Activated T-cell treated with anti-CD3 and anti-CD28 coated beads, Interleukin-2, amount 50 U/mL, for 1 hour (primary cell): ENCODE measurements at places on chromosomes 11 and 22.
A peak's percentile ranks its signal among the peaks of the same experiment; 100 is the strongest.

DNA sequence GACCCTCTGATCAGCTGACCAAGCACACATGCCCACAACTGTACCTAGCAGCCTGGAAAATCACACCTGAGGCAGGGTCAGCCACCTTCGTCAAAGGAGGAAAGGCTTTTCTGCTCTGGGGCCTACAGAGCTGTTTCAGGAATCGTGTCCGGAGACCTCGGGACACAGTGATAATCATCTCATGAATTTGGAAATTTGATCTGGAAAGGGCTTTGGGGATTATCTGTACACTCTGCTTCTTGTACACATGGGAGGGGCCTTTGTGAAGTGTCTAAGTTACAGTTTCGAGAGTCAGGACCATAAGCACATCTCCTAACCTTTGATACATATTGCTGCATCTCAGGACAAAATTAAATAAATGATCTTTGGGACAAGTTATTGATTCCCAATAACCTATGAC lies 1421.2 kb upstream of the TENM4 start:
- DNase-seq = no peak

DNA sequence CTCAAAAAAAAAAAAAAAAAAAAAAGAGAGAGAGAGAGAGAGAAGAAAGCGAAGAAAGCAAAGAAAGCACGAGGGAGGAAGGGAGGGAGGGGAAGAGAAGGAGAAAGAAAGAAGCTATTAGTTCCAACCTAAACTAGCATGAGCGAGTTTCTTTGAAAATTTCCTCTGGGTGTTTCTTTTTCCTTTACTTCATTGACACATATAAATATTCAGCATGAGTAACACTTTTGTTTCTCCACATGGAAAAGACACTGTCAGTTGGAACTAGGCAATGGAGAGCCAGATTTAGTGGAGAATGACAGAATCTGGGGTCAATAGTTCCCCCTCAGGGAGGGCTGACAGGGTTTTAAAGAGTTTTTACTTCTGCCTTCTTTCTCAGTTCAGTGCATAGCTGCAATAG lies 257.4 kb downstream of the DDX10 start:
- DNase-seq = no peak

- DNase-seq = no peak
Observed at GRCh38 chr22:45896964-45897538, 79.9 kb downstream of the WNT7B start.

DNA sequence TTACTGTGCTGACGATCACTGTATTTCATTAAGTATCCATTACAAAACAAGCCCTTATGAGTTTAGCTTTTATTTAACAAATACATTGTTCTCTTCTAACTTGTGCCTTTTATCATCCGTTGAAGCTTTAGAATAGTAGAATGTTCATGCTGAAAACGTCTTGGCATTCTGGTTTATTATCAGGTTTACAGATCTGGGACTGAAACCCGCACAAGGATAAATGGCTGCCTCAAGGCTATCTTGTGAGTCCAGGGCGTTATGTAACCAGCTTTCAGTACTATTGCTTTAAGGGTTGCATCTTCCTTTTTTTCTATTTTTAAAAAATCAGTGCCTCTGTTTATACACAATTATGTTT lies 66.6 kb upstream of the PRODH start:
- DNase-seq = no peak

- DNase-seq = no peak
Observed at GRCh38 chr11:57097149-57097548, 84.6 kb upstream of the LRRC55 start.

DNA sequence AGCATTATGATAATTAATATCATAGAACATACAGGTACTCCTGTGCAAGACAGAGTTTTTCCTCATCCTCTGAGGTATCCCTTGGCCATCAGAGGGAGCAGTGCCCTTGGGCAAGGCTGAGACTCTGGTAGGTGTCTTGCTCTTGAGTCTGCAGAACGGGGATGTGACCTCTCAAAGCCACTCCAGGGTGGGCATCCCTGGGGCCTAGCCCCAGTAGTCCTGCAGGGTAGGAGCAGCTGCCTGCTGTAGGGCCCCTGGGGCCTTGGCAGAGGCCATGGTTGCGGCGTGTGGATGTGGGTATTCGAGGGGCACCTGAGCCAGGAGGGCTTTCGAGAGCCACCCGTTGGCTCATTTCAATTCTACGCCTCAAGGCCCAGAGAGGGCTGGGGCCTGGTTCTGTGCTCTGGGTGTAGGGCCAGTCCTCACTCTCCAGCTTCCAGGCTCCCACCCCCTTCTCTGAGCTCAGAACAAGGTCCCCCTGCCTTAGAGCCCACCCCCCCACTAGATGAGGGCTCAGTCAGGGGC lies 7.7 kb upstream of the OMP start:
- no peak for DNase-seq

DNA sequence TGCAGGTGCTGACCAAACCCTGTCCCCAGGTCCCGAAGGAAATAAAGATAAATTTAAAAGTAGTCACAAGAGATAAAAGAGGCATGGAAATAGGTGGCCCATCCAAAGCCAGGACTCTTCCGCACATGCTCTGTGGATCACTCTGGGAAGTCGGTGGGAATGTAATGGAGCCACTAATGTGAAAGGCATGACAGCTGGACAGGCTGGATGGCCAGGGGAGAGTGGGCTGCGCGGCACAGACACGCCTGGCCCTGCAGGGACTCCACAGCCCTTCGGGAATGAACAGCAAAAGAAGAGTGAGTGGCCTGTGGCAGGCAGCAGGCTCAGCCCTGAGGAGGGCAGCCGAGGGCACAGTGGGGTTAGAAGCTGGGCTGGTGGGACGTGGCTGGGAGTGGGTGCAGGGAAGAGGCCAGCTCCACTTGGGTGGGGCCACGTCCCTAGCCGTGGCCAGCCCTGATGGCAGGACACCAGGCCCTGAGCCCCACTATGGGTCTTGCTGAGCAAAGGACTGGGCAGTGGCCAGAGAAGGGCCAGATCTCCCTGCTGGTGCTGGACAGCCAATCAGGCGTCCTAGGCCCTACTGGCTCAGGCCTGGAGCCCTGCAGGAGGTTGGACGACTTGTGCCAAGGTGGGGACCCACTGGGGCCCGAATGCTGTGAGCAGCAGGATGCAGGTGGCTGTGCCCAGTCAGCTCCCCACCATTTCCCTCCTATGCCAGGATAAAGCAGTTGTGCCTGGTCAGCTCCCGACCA lies 31.3 kb upstream of the GNB1L start:
- no peak for DNase-seq

DNA sequence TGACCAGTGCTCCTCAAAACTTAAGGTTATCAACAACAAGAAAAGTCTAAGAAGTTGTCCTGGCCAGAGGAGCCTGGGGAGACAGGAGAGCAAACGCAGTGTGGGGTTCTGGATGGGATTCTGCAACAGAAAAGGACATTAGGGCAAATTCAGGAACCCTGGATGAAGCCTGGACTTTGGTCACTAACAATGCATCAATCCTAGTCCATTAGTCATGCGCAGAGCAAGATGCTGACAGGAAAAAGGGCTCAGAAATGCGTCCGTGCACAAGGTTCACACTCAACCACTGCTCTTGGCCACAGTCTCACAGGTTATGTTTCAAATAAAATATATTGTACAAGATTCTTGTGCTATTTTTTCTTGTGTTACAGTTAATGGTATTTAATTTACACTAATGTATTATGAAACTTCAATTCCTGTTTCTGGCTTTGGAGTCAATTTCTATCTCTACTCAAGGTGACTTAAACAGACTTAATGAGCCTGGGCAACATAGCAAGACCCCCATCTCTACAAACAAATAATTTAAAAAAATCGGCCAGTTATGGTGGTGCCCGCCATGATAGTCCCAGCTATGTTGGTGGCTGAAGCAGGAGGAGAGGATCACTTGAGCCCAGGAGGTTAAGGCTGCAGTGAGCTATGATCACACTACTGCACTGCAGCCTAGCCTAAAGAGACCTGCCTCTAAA lies 13.6 kb downstream of the GNB1L start:
- DNase-seq = no peak

- DNase-seq = no peak
Observed at GRCh38 chr11:107268977-107269376, 188.6 kb downstream of the CWF19L2 start.

GRCh38 chr11:87173185-87174039 lies 135.7 kb downstream of the TMEM135 start:
- no peak for DNase-seq

- no peak for DNase-seq
Observed at GRCh38 chr11:1521382-1522080, 35.0 kb upstream of the MOB2 start.

- no peak for DNase-seq
Observed at GRCh38 chr11:47257517-47258316, at the start of gene NR1H3. NR1H3 (plus strand) TSS chr11:47257996; CDS start chr11:47259217, 1,221 bp downstream.

DNA sequence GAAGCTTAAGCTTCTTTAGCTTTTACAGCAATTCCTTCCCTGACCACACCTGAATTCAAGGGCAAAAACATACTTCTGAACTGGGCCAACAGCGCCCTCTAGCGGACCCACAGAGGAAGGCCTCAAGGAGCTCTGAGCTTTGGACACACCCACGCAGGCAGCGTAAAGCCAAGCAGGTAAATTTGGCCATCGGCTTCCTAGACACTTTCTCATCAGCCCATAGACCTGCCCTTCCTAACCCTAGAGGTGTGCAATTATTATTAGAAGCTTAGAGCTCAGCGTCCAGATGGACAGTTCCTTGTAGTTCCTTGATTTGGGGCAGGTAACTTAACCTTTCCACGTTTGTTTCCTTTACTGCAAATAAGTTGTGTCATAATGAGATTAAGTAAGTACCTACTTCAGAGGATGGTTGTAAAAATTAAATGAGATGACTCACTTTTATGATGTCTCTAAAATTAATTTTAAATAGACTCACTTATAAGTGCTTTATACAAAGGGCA lies 25.7 kb upstream of the HMGXB4 start:
- DNase-seq = peak; percentile 71

- DNase-seq = no peak
Observed at GRCh38 chr11:78801161-78801884, 226.7 kb upstream of the NARS2 start.

GRCh38 chr22:37690901-37691504 lies 4.9 kb downstream of the NOL12 start:
- DNase-seq = no peak

GRCh38 chr11:119688356-119688755 lies 40.6 kb downstream of the NECTIN1 start:
- DNase-seq = no peak

- DNase-seq = no peak
Observed at GRCh38 chr11:87252869-87253268, 215.1 kb downstream of the TMEM135 start.

DNA sequence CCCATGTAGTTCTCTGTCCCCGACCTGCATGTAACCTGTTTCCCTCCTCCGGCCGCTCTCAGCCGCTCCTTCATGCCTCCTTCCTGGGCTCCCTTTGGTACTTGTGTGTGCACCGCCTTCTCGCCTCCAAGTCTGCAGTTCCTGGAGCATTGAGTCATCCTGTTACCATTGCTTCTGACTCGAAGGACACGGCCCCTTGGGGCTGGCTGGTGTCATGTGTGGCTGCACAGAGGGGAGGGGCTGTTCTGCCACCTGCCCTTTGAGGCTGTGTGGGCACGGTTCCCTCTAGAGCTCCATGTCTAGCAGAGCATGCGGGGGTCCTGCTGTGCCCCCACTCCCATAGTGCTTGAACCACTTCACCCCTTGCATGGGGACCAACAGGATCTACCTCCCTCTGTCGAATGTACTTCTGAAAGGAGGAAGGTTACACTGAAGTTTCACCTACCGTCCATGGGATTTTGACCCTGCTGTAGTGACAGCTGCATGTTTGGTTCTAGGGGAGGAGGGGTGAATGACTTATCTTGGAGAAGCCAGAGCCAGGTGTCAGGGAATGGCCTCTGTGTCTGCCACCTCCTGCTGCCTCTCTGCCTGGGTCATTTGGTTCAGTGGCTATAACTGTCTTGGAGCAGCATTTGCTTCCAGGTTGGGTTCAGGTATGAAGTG lies 39.6 kb downstream of the BCR start:
- peak; percentile 59 for DNase-seq

- peak; percentile 21 for DNase-seq
Observed at GRCh38 chr11:94325681-94326080, 21.3 kb downstream of the IZUMO1R start.

DNA sequence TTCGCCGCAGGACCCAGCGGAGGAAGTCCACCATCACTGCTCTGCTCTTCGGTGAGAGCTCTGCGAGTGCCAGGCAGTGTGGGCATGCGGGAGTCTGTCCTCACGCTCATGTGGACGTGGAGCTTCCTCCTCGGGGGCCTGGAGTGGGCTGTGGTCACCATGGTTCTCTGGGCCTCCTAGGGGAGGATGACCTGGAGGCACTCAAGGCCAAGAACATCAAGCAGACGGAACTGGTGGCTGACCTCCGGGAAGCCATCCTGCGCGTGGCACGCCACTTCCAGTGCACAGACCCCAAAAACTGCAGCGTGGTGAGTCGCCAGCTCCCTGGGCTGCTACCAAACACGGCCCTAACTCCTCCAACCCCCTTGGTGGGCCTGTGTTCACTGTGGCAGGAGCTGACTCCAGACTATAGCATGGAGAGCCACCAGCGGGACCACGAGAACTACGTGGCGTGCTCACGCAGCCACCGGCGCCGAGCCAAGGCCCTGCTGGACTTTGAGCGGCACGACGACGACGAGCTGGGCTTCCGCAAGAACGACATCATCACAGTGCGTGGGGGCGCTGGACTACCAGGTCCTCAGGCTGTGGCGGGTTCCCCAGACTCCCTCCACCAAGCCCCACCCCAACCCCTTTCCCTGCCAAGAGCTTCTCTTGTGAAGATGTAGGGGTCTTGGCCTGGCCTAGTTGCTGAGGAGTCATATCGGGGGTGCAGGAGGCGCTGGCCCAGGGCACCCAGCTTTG lies 36.8 kb downstream of the SGSM3 start:
- no peak for DNase-seq

DNA sequence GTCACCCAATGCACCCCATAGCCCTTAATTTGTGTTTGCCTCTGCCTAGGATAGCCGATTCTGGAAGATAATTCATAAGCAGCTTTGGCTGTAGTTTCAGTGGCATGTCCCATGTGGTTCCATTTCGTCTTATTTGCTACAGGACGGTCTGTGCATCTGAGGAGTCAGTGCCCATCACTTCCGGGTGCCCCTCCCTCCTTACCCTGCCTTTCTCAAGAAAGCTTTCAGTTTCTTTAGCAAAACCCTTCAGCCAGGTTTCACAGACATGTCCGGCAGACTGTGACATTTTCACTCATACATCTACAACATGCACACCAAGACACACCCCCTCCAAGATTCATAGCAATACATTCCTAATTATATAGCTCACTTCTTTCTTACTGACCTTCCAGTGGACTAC lies 14.3 kb downstream of the TP53AIP1 start:
- DNase-seq = no peak

- DNase-seq = no peak
Observed at GRCh38 chr11:68380786-68381622, 68.6 kb downstream of the LRP5 start.

DNA sequence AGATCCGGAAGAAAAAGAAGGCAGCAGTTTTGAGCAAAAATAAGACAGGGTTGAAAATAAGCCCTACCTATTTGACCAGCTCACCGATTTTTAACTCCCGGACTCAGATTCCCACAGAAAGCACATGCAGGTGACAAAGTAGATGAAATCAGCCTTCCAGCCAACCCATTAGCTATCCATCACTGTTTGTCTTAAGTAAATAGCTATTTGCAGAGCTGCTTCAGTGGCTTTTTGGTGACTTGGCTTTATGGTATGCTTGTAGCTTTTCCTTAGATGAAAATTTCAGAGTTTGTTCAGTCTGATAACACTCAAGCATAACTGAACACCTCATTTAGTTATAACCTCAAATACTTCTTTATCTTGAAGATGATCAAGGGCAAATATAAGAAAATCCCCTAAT lies 192.6 kb downstream of the HIPK3 start:
- DNase-seq = no peak
